Naive thymus-derived CD4-positive, alpha-beta T cell (primary cell): ENCODE measurements at places on chromosomes 4 and X. TPM values are rescaled to one million over a fixed set of nuclear protein-coding genes. Genes with fewer than 3 reads are reported as not detected.

- peak; percentile 74 for DNase-seq
- H3K4me3 ChIP-seq = no peak overlapping the region
- no peak overlapping the region for H3K27ac ChIP-seq
- no peaks in the 10 kb centered on the region for H3K36me3 ChIP-seq
Measured at GRCh38 chr4:48047421-48047844, 30.9 kb downstream of the NIPAL1 start.

DNA sequence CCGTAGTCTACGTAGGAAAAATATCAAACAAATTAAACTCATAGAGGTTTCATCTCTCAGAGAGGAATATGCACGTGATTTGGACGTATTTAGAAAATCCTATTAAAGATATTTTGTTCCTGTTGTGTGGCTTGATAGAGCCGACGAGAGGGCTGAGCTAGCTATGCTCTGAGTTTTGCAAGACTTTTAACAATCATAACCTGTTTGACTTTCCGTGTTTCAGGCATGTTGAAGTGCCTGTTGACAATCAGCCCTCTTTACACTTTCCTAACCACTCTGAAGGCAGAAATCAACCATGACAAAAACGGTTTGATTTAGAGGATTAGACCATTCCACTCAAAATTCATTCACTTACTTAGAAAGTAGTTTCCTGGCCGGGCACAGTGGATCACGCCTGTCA is 297.3 kb downstream of the ASMT start:
- H3K4me3 ChIP-seq = no peak overlapping the region
- H3K27ac ChIP-seq = no peak overlapping the region
- no peaks in the 10 kb centered on the region for H3K4me1 ChIP-seq
- DNase-seq = no peak

DNA sequence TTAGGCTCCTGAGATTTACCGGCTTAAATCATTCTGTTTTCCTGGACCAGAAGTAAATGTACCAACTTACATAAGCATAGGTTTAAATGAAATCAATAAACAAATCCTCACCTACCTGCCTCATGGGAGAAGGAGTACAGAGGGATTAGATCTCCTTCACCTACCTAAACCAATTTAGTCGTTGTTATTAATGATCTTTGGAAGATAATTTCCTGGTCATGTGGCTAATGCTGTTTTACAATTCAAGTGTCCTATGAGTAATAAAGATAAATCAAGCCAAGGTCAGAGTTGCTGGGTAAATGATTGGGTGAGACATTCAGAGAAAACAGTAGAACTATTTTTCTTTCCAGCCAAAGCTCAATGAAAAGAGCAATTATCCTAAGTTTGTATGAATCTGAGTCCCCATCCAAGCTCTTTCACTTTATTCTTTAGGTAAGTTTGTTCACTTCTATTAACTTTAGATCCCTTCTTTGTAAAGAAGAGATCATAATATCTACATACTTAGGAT is 423.0 kb upstream of the FAM241A start:
- no peak for DNase-seq
- H3K4me3 ChIP-seq = no peak overlapping the region
- H3K27ac ChIP-seq = no peak overlapping the region
- no peaks in the 10 kb centered on the region for H3K4me1 ChIP-seq
- no peaks in the 10 kb centered on the region for H3K36me3 ChIP-seq

- no peak for DNase-seq
- no peaks in the 10 kb centered on the region for H3K27me3 ChIP-seq
- no peak within 1 kb of the TSS for H3K4me3 ChIP-seq
- no peak within 1 kb of the TSS for H3K27ac ChIP-seq
Measured at GRCh38 chrX:153646620-153647373, at the start of gene DUSP9. TSS of gene DUSP9 (plus strand) at chrX:153647203. CDS start at chrX:153647954, 751 bp downstream.

GRCh38 chrX:95693365-95693764 is 991.3 kb upstream of the DIAPH2 start:
- no peaks in the 10 kb centered on the region for H3K4me1 ChIP-seq
- H3K27ac ChIP-seq = no peak overlapping the region
- H3K27me3 ChIP-seq = no peaks in the 10 kb centered on the region

GRCh38 chr4:123209436-123209835 is 187.2 kb upstream of the SPRY1 start:
- no peak for DNase-seq
- H3K27me3 ChIP-seq = no peaks in the 10 kb centered on the region
- no peaks in the 10 kb centered on the region for H3K36me3 ChIP-seq
- H3K27ac ChIP-seq = no peak overlapping the region

DNA sequence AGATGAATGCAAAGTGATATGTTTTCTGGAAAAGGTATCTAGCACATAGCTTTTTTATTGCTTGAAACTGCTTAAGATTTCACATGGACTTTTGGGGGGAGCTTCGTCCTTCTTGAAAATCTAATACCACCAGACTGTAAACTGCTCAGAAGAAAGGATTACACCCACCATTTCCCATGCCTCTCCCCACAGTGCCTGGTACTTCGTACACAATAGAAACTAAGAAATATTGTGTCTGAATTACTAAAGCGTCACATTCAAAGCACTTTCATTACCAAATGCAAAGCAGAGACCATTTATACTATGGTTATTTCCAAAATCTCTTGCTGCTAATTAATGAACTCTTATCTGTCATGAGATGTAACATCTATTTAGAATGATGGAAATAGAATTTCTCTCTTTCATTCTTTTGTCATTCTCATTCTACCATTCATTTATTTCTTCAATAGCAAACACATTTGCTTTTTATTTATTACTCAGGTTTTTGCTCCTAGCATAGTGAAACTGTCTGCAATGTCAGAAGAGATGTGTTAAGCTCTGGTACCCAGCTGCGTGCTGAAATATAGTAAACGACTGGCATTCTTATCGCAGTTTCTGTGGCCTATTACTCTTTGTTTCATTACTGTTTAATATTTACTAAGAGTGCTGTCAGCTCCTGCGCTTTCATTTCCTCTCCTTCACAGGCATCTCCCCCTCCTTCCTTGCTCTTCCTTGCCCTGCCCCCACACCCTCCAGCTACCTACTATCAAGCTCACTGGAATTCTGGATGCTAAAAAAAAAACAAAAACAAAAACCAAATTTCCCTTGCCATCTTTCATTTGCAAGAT is 51.4 kb upstream of the RAPGEF2 start:
- no peaks in the 10 kb centered on the region for H3K36me3 ChIP-seq
- H3K27ac ChIP-seq = no peak overlapping the region
- H3K27me3 ChIP-seq = no peaks in the 10 kb centered on the region
- no peaks in the 10 kb centered on the region for H3K4me1 ChIP-seq
- no peak overlapping the region for H3K4me3 ChIP-seq

DNA sequence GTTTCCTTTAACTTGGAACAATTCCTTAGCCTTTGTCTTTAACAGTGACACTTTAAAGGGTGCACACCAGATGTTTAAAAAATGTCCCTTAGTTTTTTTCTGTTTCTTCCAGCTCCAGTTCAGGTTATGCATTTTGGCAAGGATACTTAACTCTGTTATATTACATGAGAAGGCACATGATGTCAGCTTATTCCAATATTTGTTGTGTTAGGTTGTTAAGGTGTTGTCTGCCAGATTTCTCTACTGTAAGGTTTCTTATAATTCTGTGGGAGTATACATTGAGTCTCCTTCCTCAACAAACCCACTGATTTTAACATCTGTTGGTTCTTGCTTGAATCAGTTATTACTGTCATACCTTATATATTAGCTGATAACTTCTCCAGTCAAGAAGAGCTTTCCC is 33.3 kb downstream of the REST start:
- H3K36me3 ChIP-seq = no peaks in the 10 kb centered on the region
- no peak overlapping the region for H3K27ac ChIP-seq
- no peak overlapping the region for H3K4me3 ChIP-seq
- DNase-seq = no peak

DNA sequence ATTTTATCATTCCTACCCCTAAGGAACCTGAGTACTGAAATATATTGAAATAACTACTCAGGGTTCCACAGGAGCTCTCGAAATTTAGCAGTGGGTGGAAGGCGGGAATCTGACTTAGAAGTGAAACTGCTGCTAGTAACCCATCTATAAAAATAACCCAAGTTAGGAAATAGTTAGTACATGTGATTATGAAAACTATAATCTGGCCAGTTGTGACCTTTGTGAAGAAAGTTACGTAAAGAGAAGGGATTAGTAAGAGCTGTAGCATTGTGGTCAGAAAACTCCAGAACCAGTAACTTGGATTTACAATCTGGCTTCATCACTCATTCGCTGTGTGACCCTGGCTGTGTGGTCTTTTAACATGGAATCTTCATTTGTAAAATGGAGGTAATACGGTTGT is 175.5 kb downstream of the RAPGEF2 start:
- DNase-seq = no peak
- no peaks in the 10 kb centered on the region for H3K4me1 ChIP-seq
- no peaks in the 10 kb centered on the region for H3K27me3 ChIP-seq
- H3K36me3 ChIP-seq = no peaks in the 10 kb centered on the region
- no peak overlapping the region for H3K27ac ChIP-seq

- no peak overlapping the region for H3K27ac ChIP-seq
- H3K36me3 ChIP-seq = no peaks in the 10 kb centered on the region
- H3K4me3 ChIP-seq = no peak overlapping the region
- peaks cover 8% of the 10 kb centered on the region for H3K4me1 ChIP-seq
Measured at GRCh38 chr4:83283181-83283580, 1.4 kb downstream of the COQ2 start.

DNA sequence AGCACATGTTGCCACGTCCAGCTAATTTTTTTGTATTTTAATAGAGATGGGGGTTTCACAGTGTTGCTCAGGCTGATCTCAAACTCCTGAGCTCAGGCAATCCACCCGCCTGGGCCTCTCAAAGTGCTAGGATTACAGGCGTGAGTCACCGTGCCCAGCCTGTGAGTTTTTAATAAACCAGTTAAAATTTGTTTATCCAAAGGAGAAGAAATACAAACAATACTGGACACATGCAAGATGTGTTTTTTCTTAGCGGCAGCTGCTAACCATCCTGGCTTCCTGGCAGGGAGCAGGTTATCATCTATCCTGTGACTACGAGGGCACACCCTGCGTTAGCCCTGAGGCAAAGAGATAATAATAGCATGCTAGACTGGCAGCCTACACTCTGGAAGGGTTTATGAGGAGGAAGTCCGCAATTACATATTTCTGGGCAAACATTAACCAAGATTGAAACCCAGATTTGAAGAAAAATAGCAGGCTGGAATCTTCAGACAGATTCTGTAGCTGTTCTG is 191.4 kb downstream of the SPRY1 start:
- no peaks in the 10 kb centered on the region for H3K27me3 ChIP-seq
- no peaks in the 10 kb centered on the region for H3K36me3 ChIP-seq
- H3K4me3 ChIP-seq = no peak overlapping the region
- no peak for DNase-seq
- no peak overlapping the region for H3K27ac ChIP-seq
- H3K4me1 ChIP-seq = no peaks in the 10 kb centered on the region

GRCh38 chr4:152359208-152360044 is 176.5 kb downstream of the FBXW7 start:
- H3K4me3 ChIP-seq = no peak overlapping the region
- no peak for DNase-seq
- no peak overlapping the region for H3K27ac ChIP-seq
- no peaks in the 10 kb centered on the region for H3K4me1 ChIP-seq
- H3K27me3 ChIP-seq = no peaks in the 10 kb centered on the region
- H3K36me3 ChIP-seq = no peaks in the 10 kb centered on the region

GRCh38 chr4:151670843-151671242 is 90.0 kb downstream of the GATB start:
- DNase-seq = no peak
- no peaks in the 10 kb centered on the region for H3K27me3 ChIP-seq
- no peaks in the 10 kb centered on the region for H3K4me1 ChIP-seq
- H3K4me3 ChIP-seq = no peak overlapping the region
- no peak overlapping the region for H3K27ac ChIP-seq

DNA sequence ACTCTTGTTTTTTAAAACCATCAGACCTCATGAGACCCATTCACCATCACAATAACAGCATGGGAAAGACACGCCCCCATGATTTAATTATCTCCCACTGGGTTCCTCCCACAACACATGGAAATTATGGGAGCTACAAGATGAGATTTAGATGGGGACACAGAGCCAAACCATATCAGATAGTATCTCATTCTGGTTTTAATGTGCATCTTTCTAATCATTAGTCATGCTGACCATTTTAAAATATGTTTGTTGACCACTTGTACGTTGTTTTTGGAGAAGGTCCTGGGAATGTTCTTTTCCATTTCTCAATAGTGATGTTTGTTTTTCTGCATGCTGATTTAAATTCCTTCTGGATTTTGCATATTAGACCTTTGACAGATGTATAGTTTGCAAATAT is 119.0 kb downstream of the RTL3 start:
- no peak overlapping the region for H3K4me3 ChIP-seq
- H3K36me3 ChIP-seq = no peaks in the 10 kb centered on the region
- DNase-seq = no peak
- no peak overlapping the region for H3K27ac ChIP-seq
- no peaks in the 10 kb centered on the region for H3K4me1 ChIP-seq

DNA sequence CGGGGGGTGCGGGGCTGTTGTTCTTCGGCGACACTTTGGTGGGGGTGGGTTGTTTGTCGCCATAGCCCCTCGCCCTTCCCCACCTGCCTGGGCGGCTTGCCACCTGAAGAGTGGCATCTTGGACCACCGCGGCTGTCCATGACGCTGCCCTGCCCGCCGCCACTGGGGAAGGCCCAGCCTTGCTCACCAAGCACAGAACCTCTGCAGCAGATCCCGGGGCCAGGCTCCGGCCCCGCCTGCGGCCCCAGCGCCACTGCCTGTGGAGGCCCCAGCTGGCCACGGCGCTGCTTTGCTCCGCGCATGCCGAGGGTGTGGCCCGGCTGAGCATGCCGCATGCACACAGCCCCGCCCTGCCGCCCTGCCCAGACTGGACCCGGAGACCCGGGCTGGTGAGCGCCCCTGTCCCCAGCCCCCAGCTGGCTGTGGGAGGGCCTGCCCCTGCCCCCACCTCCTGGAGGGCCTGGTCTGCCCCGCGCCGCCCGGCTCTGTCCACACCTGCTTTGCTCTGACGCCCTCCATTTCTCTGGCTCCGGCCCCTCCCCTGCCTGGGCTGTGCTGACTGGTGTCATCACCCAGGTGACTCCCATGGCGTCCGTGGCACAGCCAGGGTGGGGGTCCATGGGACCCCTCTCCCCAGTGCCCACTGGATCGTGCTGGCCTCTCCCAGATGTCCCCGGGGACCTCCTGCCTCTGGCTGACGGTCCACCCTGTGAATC is 5.3 kb downstream of the NAT8L start:
- H3K4me3 ChIP-seq = no peak overlapping the region
- no peaks in the 10 kb centered on the region for H3K27me3 ChIP-seq
- no peaks in the 10 kb centered on the region for H3K4me1 ChIP-seq
- no peak overlapping the region for H3K27ac ChIP-seq

DNA sequence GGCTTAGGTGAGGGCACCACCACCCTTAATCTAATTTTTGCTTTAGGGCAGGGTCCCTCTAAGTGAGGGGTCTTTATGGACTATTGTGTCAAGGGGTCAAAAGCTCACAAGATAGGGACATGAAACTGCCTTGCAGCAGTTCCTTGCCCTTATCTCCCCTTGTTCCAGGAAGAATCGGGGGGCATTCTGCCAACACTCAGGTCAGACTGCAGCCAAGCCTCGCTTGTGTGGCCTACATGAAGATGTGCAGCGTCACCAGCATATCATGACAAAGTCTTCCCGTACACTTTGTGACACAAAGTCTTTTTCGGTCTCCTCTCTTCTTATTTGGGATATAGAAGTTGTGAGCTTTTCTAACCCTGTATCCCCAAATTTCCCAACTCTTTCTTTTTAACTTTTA is 17.5 kb upstream of the USP9X start:
- H3K27ac ChIP-seq = no peak overlapping the region
- H3K4me3 ChIP-seq = no peak overlapping the region
- no peaks in the 10 kb centered on the region for H3K36me3 ChIP-seq
- H3K27me3 ChIP-seq = no peaks in the 10 kb centered on the region

Gene KDR
- total RNA-seq = not detected in 2 replicates

Gene UNC5C
- not detected for total RNA-seq

Gene NAP1L3
- total RNA-seq = 7.2 TPM

Gene FGF5
- total RNA-seq = not detected

Gene FGF16
- not detected for total RNA-seq

Gene CT47B1
- not detected for total RNA-seq

Gene TLR3
- 1.5 TPM for total RNA-seq
